Inflammatory macrophage (primary cell): ENCODE measurements at places on chromosomes 16 and 17.

- DNase-seq = no peak
Measured at GRCh38 chr17:70955441-70955840, 786.1 kb downstream of the KCNJ2 start.

- DNase-seq = peak; percentile 75
Measured at GRCh38 chr17:64455993-64456885, 7.3 kb downstream of the MILR1 start.

DNA sequence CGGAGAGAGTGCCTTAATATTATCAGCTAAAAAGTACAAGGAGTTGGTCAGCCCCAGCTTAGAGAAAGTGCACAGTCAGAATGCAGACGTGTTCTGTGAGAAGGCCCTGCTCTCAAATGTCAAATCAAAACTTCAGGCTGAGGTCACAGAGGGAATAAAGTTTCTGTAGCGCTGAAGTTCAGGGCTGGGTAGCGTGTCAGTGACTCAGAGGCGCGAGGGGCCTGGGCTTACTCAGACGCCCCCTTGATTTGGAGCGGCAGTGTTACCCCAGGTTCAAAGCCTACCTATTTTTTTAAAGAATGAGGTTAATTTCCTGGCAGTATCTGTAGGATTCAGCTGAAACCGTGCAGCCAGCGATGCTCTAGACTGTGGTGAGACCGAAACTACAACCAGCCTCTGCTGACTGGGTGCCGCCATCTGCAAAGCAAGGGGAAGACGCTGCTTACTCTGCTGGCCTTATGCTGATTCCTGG, 4.8 kb downstream of the CIAO3 start:
- no peak for DNase-seq

DNA sequence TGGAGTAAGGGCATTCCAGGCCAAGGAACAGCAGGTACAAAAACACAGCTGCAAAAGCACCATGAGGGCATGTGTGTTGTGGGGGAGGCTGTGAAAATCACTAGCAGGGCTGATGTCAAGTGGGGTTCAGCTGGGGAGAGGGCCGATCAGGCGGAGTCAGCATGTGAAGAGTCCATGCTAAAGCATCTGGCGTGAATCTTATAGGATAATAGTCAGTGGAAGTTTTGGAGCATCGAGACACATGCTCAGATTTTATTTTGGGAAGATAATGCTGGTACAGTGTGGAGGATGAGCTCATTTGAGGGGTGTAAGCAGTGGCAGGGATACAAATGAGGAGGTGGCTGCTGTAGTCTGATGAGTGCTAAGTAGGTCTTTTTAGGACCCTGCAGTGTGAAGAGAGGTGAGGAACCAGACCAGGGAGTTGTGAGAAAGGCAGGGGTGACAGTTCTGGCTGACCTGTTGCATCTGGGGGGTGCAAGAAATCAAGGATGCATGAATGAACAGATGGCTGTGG, 30.3 kb downstream of the MMD start:
- no peak for DNase-seq

DNA sequence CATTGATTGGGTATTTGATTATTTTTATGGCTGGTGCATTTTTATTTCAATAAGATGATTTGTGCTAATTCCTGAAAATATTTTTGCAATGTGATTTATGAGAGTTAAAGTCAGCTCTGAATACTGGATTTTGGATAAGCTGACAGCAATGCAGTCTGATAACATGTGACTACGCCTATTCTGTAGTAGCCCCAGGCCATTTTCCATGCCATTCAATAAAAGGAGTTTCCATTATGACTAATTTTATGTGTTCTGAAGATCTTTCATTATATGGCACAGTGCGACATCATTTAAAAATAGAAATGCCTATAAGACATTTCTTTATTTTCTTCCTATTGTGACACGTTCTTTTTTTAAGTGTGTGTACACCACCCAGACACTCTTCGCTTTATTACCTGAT, 46.3 kb downstream of the KCNJ2 start:
- DNase-seq = no peak

DNA sequence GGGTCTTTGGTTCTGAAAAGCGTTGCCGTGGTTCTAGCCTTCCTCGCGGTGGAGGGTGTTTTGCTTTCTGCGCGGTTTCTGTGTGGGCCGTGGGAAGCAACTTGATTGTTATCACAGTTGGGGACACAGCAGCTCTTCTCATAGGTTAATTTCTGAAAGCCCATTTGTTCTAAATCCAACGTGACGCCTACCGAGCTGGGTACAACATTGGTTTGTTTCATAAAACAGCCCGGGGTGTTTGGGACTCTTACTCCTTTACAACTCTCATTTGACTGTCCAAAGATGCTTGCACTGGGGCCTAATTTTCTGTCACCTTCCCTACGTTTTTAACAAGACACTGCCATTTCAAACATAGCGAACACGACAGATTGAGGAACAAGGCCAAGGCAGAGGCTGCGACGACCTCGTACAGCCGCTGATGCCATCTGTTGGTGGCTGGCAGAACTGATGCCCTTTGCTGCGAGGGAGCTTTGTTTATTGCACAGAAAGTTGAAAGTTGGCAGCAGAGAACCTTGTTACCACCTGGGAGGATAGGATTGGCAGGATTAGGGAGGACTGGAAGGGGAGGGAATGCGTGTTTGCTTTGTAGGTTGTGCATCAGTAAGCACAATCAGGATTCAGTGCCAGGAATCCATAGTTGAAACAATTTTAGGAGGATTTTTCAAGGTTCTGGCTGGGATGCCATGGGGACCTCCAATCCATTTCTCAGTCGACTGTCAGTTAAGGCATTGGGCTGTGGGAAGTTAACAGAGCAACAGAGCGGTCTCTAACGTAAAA, 98.3 kb downstream of the PITPNC1 start:
- peak; percentile 84 for DNase-seq

GRCh38 chr17:36184023-36184765, 7.8 kb upstream of the TBC1D3B start:
- peak; percentile 7 for DNase-seq

DNA sequence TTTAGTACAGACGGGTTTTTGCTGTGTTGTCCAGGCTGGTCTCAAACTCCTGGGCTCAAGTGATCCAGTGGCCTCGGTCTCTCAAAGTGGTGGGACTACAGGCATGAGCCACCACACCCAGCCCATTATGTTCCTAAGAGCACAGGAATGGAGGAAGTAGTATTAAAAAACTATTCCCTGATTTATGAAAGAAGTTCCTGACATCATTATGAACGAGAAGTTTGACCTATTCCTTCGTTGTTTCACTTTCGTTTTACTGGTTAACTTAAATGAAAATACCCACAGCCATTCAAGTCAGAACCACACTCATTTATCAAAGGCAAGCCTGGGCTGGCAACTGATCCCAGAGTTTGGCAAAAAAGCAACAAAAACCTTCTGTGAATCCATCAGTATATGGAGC, 13.5 kb upstream of the CBX4 start:
- peak; percentile 48 for DNase-seq

DNA sequence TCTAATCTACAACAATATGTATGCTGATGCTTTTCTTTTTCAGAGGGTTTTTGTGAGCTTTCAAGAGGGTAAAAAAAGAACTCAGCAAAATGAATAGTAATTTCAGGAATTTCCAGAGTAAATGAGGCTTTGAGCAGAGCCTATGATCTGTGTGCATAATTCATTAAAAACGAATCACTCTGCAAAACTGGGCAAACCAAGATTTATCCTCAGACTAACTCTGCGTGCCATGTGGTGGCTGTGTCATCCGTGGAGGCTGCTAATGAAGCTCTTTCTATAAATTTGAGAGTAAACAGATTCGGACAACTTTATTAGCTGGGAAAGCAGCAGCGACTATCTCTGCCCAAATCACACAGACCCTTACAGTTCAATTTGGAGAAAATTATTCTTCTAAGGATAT, 83.8 kb downstream of the FOXL1 start:
- no peak for DNase-seq

DNA sequence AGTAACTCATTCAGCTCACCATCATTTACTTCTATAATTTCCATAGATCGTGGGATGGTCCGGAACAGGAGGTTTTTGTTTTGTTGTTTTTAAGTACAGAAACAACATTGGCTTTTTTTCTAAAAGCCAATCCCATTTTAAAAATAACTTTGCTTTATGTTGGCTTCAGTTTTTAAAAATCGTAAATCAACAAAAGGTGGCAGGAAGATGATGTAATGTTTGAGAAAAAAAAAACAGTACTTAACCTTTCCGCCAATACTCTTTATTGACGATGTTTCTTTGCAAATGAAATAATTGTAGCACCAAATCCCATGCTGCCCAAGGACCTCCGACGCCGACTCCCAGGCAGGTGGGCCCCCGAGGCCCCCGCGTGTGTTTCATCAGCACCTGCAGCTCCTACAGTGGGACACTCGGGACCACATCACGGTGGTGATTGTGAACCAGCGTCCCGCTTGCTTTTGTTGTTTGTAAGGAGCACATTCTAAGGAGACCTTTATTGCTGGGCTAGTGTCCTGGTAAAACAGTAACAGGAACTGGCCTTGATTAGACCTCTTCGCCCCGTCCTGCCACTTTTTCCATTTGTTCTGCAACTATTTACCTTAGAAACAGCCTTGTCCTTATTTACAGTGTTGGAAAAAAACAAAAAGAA, 140.2 kb upstream of the CHMP6 start:
- DNase-seq = no peak

GRCh38 chr16:66382171-66382965, 15.9 kb downstream of the CDH5 start:
- DNase-seq = no peak

DNA sequence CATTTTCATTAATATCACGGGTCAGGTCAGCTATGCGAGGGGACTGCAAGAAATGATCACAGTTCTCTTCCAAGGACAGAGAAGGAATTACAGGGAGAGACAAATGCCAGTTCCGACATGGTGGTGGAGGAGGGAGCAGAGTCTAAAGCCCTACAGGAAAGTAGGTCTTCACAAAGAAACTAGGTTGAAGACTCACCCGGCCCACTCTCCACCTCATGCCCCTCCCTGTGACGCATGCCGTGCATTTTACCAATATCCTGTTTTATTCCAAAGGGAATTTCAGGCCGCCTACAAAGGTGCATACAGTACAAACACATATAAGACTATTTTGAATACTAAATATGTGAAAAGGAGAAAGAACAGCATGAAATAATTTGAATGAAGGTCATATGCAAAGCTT, 56.8 kb downstream of the CDH11 start:
- no peak for DNase-seq

GRCh38 chr17:20022701-20023100, 13.5 kb downstream of the SPECC1 start:
- no peak for DNase-seq

DNA sequence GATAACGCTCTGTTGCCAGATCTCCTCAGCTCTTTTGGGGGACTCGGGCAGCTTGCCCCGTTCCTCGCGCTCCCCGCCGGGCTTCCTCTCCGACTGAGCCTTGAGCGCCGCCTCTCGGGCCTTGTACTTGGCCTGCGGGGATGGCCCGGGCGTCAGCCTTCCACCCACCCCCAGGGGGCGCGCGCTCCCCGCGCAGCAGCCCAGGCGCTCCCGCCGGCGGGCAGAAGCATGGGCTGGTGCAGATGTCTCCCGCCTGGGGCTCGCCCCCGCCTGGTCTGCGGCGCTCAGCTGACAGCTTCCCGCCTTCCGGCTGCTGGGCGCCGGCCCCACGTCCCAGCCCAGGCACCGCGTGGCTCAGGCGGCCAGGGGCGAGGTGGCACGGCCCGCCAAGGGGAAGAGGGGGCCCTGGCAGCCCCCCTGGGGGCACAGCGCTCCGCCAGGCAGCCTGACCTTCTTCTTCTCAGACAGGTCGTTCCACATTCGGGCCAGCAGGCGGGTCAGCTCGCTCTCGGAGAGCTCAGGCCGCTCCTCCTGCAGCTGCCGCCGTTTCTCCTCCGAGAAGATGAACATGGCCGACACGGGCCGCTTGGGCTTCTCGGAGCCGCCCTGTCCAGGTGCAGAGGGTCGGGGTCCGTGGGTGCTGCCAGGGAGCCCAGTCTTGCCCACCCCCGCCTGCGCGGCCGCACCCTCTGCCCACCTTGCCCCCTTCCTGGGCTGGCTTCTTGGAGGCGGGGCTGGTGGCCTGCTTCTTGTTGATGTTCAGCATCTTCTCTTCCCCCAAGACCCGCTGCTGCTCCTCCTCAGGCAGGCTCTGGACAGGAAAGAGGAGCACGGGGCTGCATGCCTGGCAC, 8.9 kb downstream of the UBTF start:
- DNase-seq = peak; percentile 95

DNA sequence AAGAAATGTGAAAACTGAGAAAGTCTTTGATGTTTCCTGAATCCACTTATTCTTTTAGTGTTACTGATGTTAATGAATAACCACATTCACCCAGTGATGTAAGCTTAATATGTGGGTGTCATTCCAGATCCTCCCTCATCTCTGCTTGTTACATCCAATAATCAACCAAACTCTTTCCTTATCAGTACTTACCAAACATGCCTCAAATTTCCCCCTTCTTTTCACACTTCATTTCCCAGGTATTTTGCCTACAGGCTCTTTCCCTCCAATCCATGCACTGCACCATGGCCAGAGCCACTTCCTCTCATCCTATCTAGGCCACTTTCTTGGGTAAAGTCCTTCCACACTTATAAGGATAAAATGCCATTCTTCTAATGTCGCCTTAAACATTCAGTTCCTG, 451.5 kb downstream of the NPIPA7 start:
- DNase-seq = no peak

GRCh38 chr16:30741461-30741914, 6.7 kb upstream of the PHKG2 start:
- no peak for DNase-seq

- DNase-seq = no peak
Measured at GRCh38 chr16:27323781-27324561, 10.2 kb downstream of the IL4R start.

- peak; percentile 52 for DNase-seq
Measured at GRCh38 chr16:10895053-10895946, 18.3 kb downstream of the CIITA start.

GRCh38 chr17:14373614-14374259, 72.9 kb downstream of the HS3ST3B1 start:
- DNase-seq = no peak

DNA sequence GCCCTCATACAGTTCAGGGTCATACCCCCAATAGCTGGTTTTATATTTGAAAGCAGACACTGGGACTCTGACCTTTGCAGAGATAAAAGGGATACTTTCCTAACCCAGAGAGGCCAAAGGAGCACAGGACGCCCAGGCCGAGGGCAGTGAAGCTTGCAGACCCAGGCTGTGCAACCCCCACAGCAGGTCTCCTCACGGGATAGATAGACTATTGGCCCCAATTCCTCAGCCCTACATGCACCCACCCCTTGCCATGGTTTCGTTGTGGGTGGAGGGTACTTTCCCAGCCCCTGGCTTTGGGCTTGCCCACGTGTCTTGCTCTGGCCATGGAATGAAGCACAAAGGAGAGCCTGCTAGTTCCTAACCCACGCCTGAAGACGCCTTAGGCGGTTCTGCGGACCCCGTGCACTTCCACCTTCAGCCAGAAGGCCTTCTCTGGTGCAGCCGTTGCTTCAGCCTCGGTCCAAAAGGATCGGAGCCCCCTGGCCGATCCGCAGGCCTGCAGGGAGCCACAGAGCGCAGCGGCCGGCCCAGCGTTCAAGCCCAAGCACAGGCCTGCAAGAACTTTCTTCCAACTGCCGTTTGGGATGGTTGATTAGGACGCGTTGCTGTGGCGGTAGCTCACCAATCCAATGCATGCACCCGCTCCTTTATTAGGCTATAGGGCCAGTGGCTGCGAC, 9.8 kb upstream of the BRCA1 start:
- no peak for DNase-seq
